ENCODE measurements at places on chromosomes 11 and 22.

DNA sequence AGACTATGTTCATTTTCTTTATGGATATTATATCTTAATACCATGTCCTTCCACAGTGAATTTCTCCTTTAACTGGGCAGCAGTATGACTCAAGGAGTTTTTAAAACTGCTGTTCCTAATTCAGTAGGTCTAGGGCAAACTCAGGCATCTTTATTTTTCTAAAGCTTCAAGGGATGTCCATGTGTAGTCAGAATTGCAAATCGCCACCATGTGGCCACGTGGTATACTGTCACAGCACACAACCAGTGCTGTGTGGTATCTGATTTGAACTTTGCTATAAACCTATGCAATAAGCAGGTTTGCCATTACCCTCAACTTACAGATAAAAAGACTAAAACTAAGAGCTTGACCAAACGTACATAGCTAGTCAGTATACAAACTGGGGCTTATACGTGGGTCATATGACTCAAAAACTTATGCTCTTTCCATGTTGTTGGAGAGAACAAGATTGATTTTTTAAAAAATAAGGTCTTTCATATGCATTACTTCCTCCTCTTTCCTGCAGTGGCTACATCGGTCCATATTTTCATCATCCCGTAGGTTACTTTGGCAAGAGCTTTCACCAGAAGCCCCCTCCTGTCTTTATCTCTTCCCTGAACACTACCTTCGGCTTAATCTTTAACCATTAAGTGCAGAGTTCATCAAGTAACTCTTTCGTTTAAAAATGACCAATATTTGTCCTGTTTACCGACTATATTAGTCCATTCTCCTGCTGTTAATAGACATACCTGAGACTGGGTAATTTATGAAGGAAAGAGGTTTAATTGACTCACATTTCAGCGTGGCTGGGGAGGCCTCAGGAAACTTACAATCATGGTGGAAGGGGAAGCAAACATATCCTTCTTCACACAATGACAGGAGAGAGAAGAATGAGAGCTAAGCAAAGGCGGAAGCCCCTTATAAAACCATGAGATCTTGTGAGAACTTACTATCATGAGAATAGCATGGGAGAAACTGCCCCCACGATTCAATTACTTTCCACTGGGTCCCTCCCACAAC, 8.0 kb upstream of the HTATIP2 start:
- DNase-seq: peak; percentile 38

- no peak for DNase-seq
Observed at GRCh38 chr22:29998627-29999384, 81.5 kb upstream of the HORMAD2 start.

DNA sequence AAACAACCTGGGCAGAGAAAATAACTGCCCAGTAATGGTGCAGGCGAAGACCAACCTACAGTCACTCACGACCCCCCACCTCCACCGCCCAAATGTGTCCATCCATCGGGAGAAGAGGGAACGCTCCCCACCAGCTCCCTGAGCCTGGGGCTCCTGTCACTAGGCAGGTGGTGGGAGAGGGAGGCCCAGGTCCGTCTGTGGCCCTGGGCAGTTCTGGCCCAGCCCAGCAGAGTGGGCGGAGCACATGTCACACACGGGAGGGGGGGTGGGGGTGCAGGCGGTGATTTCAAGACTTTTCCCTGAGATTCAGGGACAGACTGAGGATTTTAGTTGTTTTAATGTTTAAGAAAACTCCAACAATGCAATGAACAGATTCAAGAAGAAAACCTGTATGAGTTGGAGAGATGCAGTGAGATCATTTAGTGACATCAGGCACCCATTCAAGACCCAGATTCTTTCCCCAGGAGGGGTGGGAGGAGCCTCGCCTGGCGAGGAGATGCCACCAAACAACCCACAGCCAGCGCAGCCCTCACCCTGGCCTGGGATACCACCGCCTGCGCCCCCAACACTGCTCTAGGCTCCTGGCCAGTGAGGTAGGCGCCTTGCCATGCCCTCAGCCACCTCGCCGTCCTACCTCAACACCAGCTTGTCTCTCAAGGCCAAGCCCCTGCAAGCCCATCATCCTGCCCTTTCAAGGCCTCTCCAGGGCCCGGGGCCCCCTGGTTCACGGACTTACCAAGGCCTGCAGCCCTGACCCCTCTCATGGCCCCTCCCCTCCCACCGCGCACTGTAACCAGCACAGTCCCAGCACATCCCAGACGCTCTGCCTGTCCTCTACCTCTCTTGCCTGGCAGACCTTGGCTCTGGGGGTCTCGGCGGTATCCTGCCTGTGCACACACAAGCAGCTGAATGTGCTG, 36.8 kb downstream of the TBX1 start:
- DNase-seq: no peak

- no peak for DNase-seq
Observed at GRCh38 chr22:33691057-33691630, 229.1 kb downstream of the LARGE1 start.

DNA sequence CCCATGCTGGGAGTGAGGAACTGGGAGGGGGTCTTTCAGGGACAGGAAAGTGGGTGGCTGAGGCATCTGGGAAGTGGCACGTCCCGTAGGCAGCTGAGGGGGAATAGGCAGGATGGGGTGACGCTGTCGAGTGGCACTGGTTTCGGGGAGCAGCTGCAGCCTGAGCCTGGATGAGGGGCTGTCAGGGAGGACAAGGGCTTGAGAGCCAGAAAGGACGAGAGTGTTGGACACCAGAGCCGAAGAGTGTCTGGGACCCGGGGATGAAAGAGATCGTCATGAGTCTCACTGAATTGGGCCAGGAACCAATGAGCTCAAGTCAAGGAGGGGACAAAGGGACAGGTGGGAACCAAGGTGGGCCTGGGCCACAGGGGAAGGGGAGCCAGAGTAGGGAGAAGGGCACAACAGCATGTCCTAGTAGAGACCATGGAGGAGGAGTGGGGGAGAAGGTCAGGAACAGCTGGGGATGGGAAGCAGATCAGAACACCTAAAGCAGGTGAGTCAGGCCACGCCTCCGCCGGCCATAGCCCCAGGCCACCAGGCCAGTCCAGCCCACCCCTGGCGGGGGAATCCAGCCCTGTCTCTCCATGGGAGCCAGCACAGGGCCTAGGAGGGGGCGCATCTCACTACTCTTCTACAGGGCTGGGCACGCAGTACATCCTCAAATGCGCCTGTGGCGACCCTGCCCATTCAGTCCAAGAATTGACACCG, 4.2 kb downstream of the RAB3IL1 start:
- no peak for DNase-seq

GRCh38 chr11:129141748-129142523, 50.2 kb downstream of the ARHGAP32 start:
- DNase-seq: no peak

- DNase-seq: no peak
Observed at GRCh38 chr11:67492801-67493547, 10.1 kb downstream of the AIP start.

All from activated T-cell treated with anti-CD3 and anti-CD28 coated beads, Interleukin-2, amount 50 U/mL, for 1 hour (primary cell).